ENCODE measurements at places on chromosomes 6 and 20.

DNA sequence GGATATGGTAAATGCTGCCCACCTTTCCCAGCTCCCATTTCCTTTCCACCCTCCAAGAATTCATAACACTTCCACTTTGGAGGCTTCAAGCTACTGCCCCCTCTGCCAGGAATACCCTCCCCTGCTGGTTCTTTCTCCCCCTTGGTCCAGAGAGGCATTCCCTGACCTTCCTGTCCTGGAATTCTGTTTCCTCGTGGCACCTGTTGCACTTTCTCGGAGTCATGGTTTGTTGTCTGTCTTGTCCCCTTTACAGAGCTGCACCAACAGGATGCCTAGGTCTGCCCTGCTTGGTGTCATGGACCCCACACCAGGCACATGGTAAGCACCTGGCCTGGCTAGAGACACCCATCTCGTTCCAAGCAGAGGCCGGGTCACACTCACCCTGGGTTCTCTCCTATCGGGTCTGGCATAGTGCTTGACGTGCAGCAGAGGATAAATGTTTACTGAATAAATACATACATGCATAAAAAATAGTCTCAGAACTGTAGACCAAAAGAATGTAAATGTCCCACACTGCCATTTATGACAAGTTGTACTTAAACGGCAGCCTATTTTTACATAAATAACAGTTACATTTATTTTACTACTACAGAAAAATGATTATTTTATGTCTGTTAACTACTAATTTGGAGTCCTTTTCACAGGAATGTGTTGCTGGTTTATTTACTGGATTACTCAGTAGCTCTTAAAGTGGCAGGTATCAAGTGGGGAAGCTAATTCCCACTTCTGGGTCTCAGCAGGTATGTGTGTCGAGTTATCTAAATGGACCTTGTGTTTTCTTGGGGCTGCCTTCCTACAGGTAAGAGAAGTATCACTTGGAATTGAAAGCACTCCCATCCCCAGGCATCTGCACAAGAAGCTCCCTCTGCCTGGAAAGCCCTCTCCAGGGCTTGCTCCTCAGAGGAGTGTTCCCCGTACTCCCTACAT is 69.3 kb downstream of the KIF13A start:
- DNase-seq: no peak

- DNase-seq: no peak
Measured at GRCh38 chr6:158536084-158536890, 23.6 kb upstream of the TMEM181 start.

DNA sequence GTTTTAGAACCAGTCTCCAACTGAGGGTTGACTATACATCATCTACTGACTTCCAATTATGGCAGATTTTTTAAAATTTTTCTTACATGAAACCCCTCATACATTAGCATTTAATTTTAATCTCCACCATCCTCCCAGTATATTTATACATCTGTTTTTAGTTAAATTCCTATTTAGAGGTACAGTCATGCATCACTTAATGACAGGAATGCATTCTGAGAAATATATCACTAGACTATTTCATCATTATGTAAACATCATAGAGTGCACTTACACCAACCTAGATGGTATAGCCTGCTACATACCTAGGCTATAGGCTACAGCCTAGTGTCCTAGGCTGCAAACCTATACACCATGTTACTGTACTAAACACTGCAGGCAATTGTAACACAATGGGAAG is 316.7 kb upstream of the MARCKS start:
- no peak for DNase-seq

- no peak for DNase-seq
Measured at GRCh38 chr6:122772724-122773415, 6.6 kb upstream of the FABP7 start.
